ENCODE measurements at places on chromosomes 7 and 10. TPM values are rescaled to one million over a fixed set of nuclear protein-coding genes. Genes with fewer than 3 reads are reported as not detected.

Gene GJD4
- not detected for total RNA-seq

Gene PHYHIPL
- total RNA-seq, result not detected

Gene GDI2
- 650 TPM for total RNA-seq

Gene PNLIP
- total RNA-seq, result not detected

Gene SLC26A3
- total RNA-seq, result not detected

Gene SLC26A4
- total RNA-seq, result 3.4 TPM

Gene CAMK2B
- 2.7 TPM for total RNA-seq

Gene GTPBP10
- 14.0 TPM for total RNA-seq

DNA sequence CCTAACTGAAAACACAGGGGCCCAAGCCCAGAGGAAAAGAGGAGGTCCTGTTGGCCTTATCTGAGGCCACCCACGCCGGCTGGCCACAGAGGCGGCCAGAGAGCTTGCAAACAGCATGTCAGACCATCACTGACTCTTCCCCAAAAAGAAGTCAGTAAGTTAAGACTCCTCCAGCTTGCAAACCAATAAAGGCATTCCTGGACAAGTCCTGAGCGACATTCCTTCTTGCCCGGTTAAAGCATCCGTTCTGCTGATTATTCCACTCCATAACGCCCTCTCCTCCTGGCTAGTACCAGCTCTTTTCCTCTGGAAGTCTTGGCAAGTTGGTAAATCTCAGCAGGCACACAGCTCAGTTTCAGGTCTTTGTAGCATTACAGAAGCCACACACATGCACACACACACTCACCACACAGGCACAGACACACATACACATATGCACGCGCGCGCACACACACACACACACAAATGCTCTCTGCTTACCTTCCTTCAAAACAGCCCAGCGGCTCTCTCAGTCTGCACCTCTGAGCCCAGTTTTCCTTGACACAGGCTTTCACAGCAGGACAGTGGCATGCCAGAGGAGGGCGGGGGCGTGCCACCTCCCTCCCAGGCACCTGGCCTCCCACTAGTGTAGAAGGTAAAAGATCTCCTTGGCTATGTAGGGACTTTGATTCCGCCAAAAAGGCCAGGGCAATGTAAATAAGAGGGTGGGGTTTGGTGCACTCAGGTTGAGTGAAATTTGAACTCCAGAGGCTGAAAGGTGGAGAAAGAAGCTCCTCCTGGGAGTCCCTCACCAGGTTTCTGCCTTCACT lies 201.4 kb downstream of the TNS3 start:
- no peak for DNase-seq

DNA sequence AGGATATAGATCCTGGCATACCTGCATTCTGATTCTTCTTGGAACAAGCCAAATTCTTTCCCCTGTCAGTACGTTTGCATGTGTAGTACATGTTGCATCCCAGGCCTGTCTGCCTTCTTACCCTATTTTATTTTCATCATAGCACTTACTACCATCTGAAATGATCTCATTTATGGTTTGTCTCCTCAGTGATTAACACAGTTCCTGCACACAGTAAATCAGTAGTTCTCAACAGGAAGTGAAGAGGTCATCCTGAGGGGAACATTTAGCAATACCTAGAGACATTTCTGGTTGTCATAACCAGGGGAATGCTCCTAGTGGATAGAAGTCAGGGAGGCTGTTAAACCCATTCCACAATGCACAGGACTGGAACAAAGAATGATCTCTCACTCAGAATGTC lies 38.2 kb upstream of the SLC26A4 start:
- peak; percentile 45 for DNase-seq

- peak; percentile 77 for DNase-seq
Measured at GRCh38 chr10:77163670-77164348, 473.8 kb downstream of the KCNMA1 start.

- DNase-seq, result peak; percentile 44
Measured at GRCh38 chr10:98361131-98362025, 53.6 kb downstream of the PYROXD2 start.

DNA sequence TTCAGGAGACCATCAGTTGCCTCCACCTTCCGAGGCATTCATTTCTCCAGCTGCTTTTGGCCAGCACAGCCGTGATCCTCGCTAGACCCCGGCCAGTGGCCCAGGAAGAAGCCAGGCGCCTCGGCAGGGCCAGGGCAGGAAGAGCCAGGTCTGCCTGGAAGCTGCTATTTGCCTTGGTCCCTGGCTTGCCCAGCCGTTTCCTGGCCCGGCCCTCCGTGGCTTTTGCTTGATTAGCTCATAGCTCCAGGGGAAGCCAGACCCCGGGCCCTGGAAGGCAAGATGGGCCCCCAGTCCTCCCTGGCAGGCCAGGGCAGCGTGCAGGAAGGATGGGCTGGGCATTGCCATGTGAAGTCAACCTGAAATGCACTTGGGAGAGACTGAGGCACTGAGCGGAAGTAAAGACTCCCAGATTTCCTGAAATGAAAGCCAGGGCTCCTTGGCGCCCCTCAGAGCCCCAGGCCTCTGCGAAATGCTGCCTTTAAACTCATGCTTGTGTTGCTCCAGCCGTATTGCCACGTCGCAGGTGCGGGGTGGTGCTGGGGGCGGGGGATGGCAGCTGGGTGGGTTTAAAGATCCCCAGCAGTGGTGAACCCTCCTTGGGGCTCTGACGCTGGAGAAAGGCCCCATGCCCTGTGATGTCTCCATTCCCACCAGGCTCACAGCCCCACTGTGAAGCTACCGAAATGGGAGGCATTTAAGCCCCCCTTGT lies 160.6 kb downstream of the GRK5 start:
- DNase-seq, result no peak

GRCh38 chr7:36967387-36967786 lies 243.1 kb upstream of the AOAH start:
- peak; percentile 36 for DNase-seq

DNA sequence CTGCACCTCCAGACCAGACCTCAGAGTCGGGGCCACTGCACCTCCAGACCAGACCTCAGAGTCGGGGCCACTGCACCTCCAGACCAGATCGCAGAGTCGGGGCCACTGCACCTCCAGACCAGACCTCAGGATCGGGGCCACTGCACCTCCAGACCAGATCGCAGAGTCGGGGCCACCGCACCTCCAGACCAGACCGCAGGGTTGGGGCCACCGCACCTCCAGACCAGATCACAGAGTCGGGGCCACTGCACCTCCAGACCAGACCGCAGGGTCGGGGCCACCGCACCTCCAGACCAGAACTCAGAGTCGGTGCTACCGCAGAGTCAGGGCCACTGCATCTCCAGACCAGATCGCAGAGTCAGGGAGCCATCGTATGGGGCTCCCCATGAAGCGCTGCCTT lies 105.9 kb downstream of the ACTR3B start:
- no peak for DNase-seq

DNA sequence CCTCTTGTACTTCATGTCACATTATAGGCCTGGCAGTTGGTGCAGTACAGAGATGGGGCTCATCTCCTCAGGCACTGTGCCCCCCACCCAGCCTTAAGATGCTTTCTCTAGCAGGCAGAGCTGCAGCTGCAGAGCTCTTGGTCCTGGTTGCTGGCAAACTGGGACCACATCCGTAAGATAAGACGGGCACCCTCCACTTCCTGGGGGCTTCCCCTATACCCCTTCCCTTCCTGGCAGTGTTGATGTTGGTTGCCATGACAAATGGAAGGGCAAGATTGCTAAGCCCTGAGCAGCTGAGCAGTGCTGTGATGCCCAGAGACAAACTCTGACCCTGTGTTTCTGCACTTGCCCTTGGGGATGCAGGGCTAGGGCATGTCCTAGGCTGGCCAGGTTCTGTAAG lies 103.4 kb upstream of the ANLN start:
- DNase-seq, result no peak

GRCh38 chr10:128614016-128614605 lies 487.9 kb upstream of the MKI67 start:
- no peak for DNase-seq

- no peak for DNase-seq
Measured at GRCh38 chr7:118872568-118872967, 648.1 kb downstream of the ANKRD7 start.

GRCh38 chr10:11330383-11331045 lies 280.9 kb downstream of the USP6NL start:
- peak; percentile 50 for DNase-seq

DNA sequence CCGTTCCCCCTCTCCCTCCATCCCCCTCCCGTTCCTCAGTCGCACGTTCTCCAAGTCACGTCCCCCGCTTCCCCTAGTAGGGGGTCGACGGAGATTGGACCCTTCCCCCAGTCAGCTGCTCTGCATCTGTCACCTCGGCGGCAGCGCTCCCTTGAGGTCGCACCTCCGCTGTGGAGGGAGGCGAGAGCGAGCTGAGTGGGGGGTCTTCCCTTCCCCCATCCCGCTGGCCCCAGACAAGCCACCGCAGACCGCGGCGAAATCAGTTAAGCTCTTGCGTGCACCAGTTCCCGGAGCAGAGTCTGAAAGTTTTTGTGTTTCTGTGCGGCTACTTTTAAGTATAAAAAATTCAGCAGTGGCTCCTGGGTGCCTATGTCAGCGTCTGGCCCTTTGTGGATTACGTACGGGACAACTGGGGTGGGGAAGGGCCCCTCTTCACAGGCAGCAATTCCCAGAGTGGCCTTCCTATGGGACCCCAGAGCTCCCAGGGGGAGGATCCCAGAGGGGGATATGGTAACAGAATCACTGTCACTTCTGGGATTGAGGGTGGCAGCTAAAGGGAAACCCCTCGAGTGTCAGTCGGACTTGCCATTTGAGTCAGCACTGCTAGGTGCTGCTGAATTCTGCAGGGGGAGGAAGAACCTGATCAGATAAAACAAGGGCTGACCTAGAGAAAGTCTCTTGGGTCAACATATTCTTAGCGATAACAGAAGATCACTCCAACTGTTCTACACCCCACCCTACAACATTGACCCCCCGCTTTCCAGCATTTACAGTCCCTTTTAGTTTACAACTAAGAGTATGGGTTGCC lies 12.5 kb upstream of the DDIT4 start:
- no peak for DNase-seq

- no peak for DNase-seq
Measured at GRCh38 chr10:11049806-11050205, 32.1 kb downstream of the CELF2 start.

- no peak for DNase-seq
Measured at GRCh38 chr7:80869106-80869784, 49.6 kb downstream of the SEMA3C start.

- no peak for DNase-seq
Measured at GRCh38 chr7:5549096-5549763, 125.6 kb upstream of the TNRC18 start.

DNA sequence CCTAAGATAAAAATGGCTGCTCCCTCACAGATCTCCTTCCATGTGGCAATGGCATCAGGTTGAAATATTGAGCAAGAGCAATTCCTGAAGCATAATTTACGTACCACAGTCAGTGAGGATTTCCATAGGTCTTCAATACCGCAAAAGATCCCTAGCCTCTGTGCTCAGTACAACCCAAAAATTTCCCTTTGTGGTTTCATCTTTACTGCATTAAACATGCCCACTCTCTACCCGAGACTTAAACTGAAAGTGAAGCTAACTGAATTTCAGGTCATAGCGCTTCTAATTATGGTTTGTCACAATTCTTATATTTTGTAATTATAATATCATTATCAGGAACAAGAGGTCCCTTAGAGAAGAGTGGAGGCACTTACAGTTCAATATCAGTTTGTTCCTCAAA lies 1071.1 kb downstream of the XPNPEP1 start:
- no peak for DNase-seq

GRCh38 chr7:128112781-128113221 lies 81.6 kb upstream of the LRRC4 start:
- no peak for DNase-seq

- DNase-seq, result no peak
Measured at GRCh38 chr7:117606132-117606531, 126.3 kb downstream of the CFTR start.

DNA sequence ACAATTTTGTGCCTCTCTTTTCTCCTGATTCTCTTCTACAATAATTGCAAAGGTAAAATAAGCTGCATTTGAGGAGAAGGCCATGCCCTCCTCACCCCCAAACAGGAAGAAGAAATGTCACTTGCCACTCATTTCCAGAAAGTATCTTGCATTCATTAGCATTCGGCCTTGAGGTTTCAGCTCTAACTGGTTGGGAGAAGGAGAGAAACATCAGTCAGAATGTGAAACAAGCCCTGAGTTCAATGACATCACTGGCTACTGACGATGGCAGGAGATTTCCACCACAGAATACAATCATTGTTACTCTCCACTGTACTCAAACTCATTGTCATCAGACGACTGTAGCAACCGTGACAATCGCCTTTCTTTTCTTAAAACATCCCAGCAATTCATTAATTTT lies 72.8 kb downstream of the PRKCQ start:
- no peak for DNase-seq

DNA sequence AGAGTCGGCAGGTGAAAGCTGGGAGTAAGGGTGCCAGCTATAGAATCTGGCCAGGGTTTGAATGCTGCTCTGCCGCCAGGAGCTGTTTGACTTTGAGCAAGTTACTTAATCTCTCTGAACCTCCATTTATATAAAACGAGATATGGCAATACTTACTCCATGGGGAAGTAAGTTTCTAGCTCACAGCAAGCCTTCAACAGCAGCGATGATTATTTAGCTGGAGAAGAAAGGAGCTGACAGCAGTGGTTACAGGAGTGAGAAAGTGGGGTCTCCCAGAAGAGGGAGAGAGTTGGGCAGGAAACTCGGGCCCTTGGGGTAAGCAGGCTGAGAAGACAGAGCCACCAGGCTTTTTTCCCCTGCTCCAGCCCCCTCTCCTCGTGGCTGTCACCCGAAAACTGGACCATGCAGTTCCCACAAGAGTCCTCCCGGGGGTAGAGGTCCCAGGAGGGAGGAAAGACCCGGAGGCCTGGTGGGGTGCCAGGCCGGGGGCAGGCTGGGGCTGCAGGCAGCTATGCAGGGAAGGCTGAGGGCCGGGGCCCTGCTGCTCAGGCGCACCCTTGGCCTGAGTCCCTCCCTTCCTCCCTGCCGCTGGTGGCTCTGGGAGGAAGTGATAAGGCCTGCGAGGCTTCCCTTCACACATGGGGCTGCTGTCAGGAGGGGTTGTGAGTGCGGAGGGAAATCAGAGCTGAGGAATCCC lies 3.5 kb downstream of the NOS3 start:
- DNase-seq, result peak; percentile 75

DNA sequence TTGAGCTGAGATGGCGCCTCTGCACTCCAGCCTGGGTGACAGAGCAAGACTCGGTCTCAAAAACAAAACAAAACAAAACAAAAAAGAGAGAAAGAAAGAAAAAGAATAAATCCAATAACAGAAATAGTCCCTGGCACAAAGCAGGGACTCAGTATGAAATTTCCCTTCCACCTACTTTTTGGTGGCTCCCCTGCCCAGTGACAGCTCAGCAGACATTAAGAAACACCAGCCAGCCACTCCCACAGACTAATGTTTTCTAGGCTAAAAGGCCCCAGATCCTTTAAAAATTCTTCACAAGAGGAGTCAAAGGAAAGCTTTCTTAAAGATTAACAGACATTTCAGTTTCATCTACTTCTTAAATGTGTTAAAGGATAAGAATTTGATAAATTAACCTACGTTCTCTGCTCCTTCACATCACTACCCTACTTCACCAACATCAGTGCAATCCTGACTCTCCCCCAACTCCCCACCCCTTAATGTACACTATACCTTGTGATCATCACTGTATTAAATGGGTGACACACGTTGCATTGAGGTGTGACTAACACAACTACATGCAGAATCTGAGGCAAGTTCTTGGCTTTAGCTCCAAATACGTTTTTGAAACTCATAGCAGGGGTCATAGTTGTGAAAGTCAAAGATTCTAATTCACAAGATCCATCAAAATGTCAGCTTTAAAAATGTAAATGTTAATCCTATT lies 114.5 kb upstream of the CAV2 start:
- no peak for DNase-seq

GRCh38 chr10:31999836-32000235 lies 56.4 kb downstream of the KIF5B start:
- DNase-seq, result no peak

- no peak for DNase-seq
Measured at GRCh38 chr7:12638851-12639456, 48.5 kb upstream of the ARL4A start.

- DNase-seq, result no peak
Measured at GRCh38 chr7:49911909-49912308, 138.5 kb downstream of the VWC2 start.

Measured in pulmonary artery endothelial cell (primary cell).